H9 (cell line): ENCODE measurements at places on chromosomes 16 and 17.

DNA sequence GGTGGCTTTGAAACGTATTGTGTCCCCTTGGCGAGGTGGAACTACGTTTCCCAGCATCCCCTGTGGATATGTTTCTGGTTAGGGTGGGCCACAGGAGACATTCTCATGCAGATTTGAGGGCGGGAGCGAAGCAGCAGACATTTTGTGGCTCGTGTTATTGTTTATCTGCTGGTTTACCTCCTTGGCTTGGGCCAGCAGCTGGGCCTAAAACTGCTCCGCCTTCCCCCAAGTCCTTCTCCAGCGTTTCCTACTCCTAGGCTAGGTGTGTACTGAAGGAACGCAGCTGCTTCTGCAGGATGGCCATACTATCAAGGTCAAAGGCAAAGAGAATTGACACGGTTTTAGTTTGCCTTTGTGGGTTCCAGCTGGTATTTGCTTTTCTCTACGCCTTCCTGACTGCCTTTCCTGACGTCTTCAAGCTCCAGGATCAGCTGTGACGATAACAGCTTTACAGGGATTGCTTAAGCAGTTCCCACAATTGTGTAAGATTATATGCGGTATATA, 17.2 kb upstream of the WSB1 start:
- DNase-seq = peak; percentile 95

DNA sequence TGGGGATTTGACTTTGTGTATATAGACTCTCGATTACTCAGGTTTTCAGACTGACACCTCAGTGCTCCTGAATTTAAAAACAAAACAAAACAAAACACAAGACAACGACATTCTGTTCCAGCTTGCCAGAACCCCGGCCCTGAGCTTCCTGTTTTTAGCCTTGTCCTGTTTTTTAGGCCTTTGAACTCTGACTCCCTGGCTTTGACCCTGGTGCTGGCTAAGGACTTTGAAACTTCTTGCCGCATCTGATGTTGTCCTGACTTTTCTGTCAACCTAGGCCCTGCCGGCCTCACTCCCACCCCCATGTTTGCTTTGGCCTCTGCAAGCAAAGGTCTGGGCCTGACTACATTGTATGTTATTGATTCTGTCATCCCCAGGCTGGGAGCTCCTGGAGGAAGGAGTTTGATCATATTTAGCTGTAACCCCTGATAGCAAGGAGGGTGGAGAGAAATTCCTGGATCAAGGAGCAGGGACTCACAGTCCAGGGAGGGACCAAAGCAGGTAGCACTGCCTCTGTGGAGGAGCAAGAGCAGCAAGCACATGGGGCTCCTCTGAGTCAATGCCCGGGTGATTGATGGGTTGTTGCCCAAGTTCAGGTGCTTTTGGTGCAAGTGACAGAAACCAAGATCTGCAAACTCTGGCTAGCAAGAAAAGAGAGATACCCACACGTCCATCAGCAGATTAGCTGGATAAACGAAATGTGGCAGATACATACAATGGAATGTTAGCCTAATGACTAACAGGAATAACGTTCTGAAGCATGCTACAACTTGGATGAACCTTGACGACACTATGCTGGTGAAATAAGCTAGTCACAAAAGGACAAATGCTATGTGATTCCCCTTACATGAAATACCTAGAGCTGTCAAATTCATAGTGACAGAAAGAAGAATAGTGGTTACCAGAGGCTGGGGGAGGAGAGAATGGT, 7.7 kb downstream of the CCL16 start:
- no peak for DNase-seq

GRCh38 chr16:69566981-69567680, 1.4 kb downstream of the NFAT5 start:
- DNase-seq = peak; percentile 47

GRCh38 chr17:73705594-73705993, 61.3 kb upstream of the SDK2 start:
- DNase-seq = no peak

DNA sequence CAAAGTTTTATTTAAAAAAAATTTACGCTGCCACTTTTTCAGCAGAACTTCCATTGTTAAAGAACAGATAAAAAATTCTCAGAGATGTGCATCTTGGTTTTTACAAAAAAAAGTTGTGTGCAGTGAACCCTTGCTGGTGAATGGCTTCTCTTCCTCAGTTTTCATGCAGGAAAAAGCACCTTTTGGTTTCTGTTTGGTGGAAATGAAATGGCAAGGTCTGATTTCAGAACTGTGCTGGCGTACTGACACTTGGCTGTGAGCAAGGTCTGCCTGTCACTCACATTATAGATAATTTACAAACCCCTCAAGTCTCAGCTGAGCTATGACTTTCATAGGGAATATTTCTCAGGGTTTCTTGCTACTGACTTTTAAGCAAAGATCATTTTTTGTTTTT, 5.7 kb upstream of the SALL1 start:
- DNase-seq = no peak

- DNase-seq = peak; percentile 82
Observed at GRCh38 chr17:48228720-48229119, 121.2 kb downstream of the SNX11 start.

GRCh38 chr17:74531231-74531761, at the start of gene CD300LB:
Gene CD300LB (minus strand): TSS chr17:74531475. CDS start chr17:74531350, 125 bp downstream.
- peak; percentile 25 for DNase-seq

DNA sequence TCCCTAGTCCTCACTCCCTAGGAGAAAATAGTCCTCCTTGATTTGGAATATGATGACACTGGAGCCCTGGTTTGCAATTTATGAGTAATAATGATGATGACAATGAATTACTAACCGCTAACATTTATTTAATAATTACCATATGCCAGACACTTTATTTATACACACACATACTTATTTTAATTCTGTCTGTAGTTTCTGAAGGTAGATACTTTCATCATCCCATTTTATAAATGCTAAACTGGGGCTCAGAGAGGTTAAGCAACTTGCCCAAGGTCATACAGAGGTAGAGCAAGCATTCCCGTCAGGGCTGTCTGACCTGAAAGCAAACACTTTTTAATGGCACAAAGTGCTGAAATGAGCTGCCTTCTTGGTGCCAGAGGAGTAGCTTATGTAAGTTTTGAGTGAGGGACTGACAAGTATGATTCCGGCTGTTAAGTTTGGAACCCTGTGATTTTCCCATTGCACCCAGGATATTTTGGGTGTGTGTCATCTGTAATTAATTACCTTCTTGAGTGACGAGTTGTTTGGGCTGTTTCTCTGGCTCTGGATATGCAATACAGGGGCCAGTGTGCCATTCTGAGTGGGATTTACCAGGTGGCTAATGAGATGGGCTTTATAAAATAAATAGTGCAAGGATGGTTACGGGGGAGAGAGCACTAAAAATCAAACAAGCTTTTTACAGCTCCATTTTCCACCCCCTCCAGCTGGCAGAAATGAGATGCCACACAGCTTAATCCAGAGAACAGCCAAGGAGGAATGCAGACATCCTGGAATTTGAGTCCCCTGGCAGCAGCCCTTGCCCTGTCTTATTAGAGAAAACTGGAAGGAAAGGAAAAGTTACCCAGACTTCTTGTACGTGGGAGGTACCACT, 211.8 kb downstream of the SNX29 start:
- DNase-seq = no peak

DNA sequence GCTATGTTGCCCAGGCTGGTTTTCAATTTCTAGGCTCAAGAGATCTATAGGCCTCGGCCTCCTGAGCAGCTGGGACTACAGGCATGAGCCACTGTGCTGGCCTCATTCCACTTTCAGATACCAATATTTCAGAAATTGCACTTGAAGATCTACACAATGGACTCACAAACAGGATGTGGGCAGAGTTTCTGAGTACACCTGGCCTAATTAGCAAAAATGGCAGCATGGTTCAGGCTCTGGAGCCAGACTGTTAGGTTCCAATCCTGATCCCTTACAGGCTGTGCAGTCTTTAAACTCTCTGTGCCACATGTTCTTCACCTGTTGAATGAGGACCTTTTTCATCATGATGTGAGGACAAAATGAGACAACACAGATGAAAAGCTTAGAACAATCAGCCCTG, 32.2 kb downstream of the RNF157 start:
- no peak for DNase-seq

- no peak for DNase-seq
Observed at GRCh38 chr16:71880176-71880575, 3.8 kb downstream of the ZNF821 start.

DNA sequence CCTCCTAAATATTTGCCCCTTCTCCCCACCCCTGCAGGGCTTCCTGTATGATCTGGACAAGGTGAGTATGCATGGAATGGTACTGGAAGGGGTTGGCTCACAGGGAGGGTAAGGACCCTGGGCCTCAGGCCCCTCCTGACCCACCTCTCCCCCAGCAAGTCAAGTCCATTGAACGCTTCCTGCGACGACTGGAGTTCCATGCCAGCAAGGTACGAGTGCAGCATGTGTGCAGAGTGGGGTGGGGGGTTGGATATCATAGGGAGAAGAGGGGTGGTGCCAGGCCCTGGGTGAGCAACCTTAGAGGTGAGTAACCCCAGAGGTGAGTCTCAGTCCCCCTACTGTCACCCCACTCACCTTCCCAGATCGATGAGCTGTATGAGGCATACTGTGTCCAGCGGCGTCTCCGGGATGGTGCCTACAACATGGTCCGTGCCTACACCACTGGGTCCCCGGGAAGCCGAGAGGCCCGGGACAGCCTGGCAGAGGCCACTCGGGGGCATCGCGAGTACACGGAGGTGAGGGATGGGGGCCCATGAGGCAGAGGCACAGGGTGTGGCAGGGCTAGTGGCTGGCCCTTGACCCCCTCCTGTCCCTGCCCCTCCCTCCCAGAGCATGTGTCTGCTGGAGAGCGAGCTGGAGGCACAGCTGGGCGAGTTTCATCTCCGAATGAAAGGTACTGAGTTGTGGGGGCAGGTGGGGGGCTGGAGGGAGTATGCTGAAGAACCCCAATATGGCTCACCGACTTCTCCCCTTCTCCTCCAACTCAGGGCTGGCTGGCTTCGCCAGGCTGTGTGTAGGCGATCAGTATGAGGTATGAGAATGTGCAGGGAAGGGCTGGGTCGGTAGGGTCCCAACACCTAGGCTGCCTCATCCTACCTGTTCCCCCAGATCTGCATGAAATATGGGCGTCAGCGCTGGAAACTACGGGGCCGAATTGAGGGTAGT, 11.3 kb downstream of the RIPOR1 start:
- no peak for DNase-seq

DNA sequence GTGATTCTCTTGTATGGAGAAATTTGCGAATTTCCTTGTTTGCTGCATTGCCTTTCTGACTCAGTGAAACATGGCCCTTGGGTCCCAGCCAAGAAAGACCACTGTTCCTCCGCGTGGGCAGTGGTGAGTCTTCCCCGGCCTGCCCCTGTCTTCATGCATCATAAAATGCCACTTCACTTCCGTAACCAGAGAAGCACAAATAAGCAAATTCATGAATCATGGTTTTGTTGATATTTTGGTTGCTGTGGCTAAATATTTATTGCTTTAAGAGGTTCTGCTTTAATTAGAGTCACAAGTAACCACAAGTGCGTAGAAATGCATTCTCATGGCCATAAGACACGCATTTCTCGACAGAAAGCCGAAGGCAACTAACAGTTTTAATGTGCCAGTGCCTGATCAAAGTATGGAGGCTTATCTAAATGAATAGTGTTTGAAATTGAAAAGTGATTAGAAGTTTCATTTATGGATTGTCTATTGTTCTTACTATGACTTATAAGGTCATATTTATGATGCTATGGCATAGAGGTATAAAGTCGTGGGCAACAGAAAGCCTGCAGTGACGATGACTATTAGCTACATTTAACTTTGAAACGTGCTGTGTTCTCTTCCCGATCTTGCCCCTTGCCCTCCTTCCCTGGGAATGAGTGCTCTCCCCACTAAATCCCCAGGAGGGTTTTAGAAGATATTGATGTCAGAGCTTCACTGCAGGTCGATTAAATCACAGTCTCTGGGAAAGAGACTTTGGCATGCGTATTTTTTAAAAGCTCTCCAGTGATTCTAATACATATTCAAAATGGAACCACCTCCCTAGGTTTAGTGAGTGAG, 76.0 kb downstream of the WIPI1 start:
- no peak for DNase-seq

DNA sequence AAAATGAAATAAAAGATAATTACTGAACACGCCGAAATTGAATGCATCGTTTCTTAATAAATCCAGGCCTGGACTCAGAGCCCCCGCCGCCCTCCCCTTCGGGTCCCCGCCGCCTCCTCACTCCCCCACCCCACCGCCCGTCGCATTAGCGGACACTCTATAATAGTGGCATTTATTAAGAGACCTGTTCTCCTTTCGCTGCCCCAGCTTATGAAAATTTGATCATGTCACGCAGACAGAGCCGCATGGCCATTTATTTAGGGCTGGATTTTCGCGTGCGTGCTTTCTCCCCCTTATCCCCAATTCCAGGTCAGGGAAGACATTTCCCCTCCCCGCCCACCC, 6.3 kb upstream of the HOXB2 start:
- DNase-seq = no peak

- no peak for DNase-seq
Observed at GRCh38 chr16:47065766-47066688, 77.7 kb downstream of the NETO2 start.

- no peak for DNase-seq
Observed at GRCh38 chr16:7492122-7492521, 159.5 kb downstream of the RBFOX1 start.
